Fibroblast of mammary gland (primary cell): ENCODE measurements at places on chromosomes 12 and 14.
A peak's percentile ranks its signal among the peaks of the same experiment; 100 is the strongest.

DNA sequence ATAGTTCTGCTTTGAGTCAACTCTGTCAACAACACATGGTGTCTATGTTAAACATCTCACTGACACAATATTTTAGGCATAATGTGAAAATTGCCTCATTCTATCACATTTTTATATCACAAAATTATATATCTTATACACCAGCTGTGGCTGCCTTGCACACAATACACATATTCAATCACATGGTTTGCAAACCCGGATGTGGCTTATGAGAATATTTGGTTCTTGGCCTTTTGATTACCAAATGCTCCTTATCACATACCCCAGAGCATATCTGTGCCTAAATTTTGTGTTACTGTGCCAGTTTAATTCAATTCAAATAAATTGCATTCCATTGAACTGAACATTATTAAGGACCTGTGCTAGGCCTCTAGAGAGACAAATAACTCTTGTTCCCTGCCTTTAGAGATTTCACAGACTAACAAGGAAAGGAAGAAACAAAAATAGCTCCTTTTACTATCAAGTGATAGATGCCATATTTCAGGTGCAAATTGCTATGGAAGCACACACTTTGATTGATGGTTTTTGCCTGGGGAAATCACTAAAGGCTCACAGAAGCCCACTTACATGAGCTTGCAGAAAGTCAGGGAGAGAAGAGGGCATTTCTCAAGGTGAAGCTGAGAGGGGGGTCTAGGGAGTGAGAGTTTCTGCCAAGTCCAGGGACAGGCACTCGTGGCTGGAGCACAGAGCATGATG, 63.4 kb downstream of the PPP1R36 start:
- DNase-seq: no peak

DNA sequence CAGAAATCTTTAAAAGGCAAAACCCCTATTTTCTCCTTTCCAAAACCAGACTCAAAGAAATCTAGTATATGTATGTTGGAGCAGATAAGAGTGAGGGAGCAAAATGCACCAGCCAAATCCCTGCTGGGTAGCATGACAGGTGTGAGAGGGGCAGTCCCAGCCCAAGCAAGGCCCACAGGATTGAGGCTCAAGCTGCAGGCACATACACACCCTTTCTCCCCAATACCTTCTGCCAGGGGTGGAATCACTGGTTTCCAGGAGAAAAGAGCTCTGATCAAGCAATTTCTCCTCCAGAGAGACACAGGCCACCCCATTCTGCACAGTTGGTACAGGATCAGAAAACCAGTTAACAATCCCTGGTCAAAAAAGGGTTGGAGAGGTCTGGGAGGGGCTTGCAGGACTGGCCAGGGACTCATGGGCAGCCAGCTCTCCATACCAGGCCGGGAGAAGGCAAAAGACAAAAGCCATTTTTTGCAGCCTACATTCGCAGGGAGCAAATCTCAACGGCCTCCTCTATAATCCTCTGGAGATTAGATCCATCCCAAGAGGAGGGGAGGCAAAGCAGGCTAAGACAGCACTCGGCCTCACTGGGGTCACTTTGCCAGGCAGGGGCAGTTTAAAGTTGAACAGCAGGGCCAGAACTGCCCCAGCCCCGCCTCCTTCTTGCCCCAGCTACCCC, 2.1 kb downstream of the KMT2D start:
- DNase-seq: no peak

DNA sequence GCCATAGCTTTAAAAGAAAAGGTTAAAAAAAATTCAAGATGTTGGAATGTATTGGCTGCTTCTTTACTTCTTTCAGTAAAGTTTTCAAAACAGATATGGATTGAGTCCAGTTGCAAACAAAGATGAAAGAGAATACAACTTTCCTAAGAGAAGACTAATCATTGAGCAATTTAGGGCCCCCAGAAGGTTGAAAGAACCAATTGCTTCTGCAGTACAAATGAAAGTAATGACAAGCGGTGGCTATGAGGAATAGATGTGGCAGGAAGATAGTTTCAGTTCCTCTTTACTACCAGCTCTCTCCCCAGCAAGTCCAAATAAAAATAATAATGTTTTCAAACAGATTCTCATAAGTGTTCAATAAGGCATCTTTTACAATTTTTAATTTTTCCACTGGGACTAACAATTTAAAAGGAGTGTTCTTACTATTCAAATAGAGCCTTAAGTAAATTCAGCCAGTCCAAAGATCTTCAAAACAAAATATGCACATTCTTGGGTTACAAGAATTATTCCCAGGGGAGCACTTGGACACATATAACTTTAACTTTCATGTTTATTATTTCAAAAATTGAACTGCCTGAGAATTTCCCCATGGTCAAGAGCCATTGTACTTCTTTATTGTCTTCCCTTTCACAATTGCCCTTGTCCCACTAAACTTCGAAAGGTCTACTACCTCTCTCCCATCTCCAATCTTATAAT, 62.3 kb upstream of the PPP1R12A start:
- DNase-seq: peak; percentile 18

- DNase-seq: no peak
These were observed 117.9 kb upstream of the MAP1LC3B2 start for GRCh38 chr12:116441292-116441691.

- no peak for DNase-seq
These were observed 19.1 kb upstream of the TBX3 start for GRCh38 chr12:114703060-114703493.

DNA sequence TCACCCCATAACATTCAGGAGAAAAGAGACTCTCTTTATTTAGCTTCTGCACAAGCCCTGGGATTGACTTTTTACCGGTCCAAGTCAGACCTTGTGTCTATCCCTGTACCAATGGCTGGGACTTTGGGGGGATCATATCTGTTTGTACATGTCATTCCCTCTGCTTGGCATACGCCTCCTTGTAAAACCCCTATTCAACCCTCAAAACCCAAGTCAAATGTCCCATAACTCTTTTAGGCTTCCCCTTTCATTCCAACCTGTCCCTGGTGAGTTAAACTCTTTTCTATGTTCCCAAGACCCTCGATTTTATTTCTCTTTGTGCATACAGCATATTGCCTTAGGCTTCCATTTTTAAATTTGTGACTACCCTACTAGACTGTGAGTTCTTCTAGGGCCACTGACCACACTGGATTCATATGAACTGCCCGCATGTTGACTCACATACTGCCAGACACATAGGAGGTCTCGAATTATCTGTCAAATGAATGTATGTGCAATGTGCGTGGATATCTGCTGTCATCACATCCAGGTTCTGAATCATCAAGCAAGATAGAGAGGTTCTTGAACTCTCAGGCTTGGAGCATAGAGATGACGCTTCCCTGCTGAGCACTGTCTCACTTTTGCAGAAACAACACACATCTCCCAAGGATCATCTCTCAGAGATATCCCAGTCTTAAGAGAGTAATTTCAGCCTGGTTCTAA, 548.6 kb upstream of the TBX3 start:
- peak; percentile 98 for DNase-seq

- DNase-seq: no peak
These were observed 82.9 kb downstream of the ARF6 start for GRCh38 chr14:49975799-49976198.

GRCh38 chr14:77241955-77242354, 29.1 kb downstream of the NGB start:
- peak; percentile 1 for DNase-seq

GRCh38 chr14:70317091-70317968, 42.2 kb downstream of the COX16 start:
- no peak for DNase-seq

GRCh38 chr12:117590999-117591398, 229.6 kb upstream of the NOS1 start:
- no peak for DNase-seq

GRCh38 chr14:74945261-74945851, 10.0 kb downstream of the PGF start:
- peak; percentile 32 for DNase-seq

DNA sequence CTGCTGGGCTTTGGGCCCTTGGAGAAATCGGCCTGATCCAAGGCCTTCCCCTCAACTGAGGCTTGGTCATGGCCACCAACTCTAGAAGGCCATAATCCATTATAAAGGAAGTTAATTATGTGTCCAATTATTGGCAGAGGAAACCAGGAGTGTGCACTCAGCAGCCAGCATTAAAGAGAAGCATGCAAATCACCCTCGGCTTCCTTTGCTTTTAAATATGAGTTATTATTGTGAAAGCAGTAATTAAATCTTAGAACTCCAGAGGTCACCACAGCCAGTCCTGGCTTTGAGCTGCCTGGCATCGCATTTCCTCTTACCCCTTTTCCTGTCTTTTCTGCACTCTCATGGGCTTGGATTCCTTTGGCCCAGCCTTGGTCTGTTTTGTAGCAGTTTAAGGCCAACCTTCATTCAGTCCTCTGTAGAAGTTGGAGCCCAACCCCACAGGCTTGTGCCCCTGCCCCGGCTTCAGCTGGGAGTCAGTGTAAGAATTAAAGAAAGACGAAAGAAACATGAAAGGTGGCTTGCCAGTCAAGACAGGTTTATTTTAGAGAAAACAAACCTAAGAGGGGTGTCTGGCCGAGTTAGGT, 14.7 kb upstream of the KRT86 start:
- no peak for DNase-seq

DNA sequence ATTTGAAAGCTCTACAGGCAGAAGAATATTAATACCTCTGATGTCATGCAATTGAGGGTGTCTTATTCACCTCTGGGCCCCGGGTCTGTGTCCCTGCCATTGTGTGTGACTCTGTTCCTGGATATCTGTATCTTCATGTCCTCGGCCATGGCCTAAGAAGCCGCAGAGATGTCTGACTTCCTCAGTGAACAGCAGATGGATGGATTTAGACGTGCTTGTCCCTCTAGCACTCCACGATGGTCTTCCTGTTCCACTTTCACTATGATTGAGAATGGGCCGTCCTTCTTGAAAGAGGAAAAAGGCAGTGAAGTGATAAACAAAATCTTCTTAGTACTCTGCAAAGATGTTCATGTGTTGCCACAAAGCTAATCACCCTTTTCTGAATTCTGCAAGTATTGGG, 217.4 kb downstream of the SLC41A2 start:
- DNase-seq: no peak

- DNase-seq: peak; percentile 64
These were observed 57.9 kb downstream of the RFLNA start for GRCh38 chr12:124352839-124353238.

GRCh38 chr14:39268393-39268792, 34.7 kb downstream of the MIA2 start:
- DNase-seq: peak; percentile 32

- no peak for DNase-seq
These were observed 88.8 kb downstream of the ATXN7L3B start for GRCh38 chr12:74626397-74626796.

- DNase-seq: no peak
These were observed 20.2 kb downstream of the VPS37B start for GRCh38 chr12:122875590-122876220.

GRCh38 chr14:51167587-51168214, 72.3 kb upstream of the TMX1 start:
- DNase-seq: peak; percentile 80

- DNase-seq: no peak
These were observed 8.9 kb downstream of the CDKN1B start for GRCh38 chr12:12725956-12726554.

DNA sequence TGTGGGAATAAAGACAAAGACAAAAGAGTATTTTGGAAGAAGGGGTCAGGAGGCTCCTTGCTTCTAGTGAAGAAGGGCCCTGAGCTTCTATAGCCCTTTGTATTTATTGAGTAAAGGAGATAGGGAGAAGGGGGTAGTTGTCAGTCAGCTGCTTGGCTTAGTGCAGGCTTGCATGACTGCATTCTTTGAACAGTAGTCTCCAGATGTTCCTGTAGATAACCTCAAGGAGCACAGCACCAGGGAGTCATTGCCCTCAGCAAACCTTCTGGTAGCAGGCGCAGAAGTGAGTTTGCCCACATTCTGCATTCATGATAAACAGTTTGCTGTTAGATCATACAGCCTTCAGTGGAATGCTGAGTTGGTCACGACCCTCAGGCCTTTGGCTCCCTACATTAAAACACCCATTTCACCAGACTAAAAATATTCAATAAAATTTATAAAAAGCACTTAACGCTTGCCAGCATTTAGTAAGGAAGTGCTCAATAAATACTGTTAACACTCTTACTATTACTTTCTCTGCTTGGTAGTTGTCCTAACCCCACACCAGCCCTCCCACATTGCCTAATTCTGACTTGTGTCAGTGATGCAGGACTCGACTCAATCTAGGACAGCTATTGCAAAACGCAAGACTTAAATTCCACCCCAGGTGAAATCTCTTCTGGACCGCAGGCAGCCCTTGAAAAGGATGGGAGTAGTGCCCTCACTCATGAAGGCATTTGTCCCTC, 3.0 kb upstream of the DHRS4 start:
- peak; percentile 44 for DNase-seq

DNA sequence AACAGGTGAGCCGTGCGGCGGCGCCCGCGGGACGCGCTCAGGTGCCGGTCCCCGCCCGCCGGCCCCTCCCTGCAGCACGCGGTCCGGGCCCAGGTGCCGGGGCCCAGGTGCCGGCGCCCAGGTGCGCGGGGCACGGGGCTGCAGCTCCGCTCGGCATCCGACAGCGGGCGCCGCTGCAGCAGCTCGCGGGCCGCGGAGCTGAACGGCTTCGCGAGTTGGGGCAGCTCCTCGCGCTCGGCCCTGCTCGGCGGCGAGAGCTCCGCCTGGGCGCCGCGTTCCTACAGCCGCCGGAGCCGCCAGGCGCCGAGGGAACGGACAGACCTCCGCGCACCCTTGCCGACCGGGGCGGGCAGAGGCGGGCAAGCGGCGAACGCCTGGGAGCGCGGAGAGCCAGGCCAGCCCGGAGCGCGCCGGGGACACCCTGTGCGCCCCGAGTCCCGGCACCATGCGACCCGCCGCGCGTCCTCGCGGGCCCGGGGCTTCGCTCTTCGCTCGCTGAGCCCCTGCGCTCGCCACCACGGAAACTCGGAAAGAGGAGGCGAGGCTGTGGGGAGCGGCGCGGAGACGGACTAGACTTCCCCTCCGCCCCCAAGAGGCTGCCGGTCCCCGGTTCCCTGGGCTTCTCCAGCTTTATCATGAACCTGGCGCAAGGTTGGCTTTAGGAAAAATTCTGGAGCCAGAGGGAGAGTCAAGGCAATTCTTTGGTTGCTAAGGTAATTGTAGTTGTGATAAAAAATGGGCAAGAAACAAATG, at the start of gene RGS6:
TSS of gene RGS6 (plus strand) at position 201 of the 753 bp plus-strand sequence.
- no peak for DNase-seq

DNA sequence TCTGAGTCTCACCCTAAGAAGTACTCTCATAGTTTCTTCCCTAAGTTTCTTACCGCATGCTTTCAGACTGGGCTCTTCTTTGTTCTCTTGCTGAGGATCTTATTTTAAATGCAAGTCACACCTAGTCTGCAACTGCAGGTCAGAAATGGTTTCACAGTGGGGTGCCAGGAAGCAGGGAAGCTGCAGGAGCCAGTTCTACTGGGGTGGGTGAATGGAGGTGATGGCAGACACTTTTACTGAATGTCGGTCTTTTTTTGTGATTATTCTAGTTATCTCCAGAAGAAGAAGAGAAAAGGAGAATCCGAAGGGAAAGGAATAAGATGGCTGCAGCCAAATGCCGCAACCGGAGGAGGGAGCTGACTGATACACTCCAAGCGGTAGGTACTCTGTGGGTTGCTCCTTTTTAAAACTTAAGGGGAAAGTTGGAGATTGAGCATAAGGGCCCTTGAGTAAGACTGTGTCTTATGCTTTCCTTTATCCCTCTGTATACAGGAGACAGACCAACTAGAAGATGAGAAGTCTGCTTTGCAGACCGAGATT, 1.7 kb downstream of the FOS start:
- no peak for DNase-seq
